ENCODE measurements at places on chromosomes 3 and 15. TPM values are rescaled to one million over a fixed set of nuclear protein-coding genes. Genes with fewer than 3 reads are reported as not detected.

Gene TM6SF1
- total RNA-seq, result 3.4 TPM

Gene SLC28A1
- total RNA-seq, result not detected

Gene CLASP2
- 40.4 TPM for total RNA-seq

Gene TMCO5A
- total RNA-seq, result not detected

Gene ZNF80
- 0.67 TPM for total RNA-seq

Gene CACNA2D3
- not detected for total RNA-seq

Gene RAD54L2
- 23.1 TPM for total RNA-seq

Gene CLDN18
- total RNA-seq, result not detected

Gene SPATA12
- total RNA-seq, result not detected

Gene RRP9
- total RNA-seq, result 24.6 TPM
